ENCODE measurements at places on chromosomes 4 and X. TPM values are rescaled to one million over a fixed set of nuclear protein-coding genes. Genes with fewer than 3 reads are reported as not detected.

- no peak for DNase-seq
Observed at GRCh38 chr4:17787315-17787714, 5.9 kb upstream of the FAM184B start.

- no peak for DNase-seq
Observed at GRCh38 chr4:15809466-15809865, 31.3 kb downstream of the CD38 start.

- DNase-seq, result no peak
Observed at GRCh38 chr4:121717680-121718237, 21.0 kb upstream of the ANXA5 start.

- no peak for DNase-seq
Observed at GRCh38 chr4:27101126-27101525, 240.5 kb downstream of the STIM2 start.

DNA sequence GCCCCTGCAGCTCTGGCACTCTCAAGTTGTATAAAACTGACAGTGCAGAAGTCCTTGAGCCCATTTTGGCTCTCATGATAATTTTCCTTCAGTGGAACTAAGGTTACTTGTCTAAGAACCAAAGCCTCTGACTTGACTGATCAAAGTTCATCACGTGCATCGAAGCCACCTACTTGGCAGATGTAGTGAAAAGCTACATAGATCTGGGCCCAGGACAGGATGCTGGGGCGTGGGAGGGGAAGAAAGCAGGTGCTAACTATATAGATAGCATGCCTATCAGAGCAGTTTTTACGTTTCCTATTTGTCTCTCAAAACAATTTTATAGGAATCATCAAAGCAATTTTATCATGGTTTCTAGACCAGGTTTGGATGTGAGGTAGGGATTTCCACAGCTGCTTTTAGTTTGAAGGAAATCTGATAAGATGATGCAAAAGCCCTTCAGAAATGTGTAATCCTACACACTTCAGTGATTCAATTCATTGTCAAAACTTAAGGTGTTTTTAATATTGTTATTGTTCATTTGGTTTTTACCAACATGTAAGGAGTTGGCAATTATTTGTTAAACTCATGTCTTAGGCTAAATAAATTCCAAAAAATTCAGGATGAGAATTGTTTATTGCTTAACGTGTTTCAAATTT, 1.2 kb upstream of the CD40LG start:
- DNase-seq, result no peak

The MRFAP1 gene
- total RNA-seq, result 291 TPM
